Stimulated activated CD8-positive, alpha-beta memory T cell treated with anti-CD3 and anti-CD28 coated beads, Interleukin-15, amount 100 ng/mL, for 24 hours (primary cell): ENCODE measurements at places on chromosomes 3 and 15.

- DNase-seq: no peak
These were observed 130.4 kb downstream of the FEZF2 start for GRCh38 chr3:62242831-62243509.

DNA sequence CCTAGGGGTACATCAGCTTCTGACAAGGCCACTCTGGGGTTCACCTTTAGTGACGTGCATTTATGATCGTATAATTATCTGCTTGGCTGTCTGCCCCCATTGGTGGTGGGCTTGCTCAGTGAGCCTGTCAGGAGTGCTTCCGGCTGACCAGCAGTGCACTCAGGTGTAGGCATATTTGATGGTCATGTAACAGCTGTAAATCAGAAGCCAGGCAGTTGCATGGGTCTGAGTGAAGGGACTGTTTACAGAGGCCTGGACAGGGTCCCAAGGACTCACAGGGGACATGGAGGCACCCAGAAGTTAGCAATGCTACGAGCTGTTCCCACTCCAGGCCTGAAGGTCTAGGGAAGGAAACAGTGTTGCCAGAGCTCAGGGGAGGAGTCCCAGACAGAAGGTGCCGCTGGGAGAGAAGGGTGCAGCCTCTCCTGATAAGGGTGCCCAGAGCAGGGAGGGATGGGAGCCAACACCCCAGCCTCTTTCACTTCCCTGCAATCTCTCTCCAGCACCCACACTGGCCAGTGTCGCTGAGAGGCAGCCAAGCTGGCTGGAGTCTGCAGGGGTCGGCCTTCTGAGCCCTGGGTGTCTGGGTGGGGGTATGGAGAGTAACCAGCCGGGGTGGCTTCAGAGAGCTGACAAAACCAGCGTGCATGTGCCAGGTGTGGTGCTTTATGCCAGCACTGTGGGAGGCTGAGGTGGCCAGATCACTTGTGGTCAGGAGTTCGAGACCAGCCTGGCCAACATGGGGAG is 61.3 kb upstream of the PRR23E start:
- DNase-seq: no peak

DNA sequence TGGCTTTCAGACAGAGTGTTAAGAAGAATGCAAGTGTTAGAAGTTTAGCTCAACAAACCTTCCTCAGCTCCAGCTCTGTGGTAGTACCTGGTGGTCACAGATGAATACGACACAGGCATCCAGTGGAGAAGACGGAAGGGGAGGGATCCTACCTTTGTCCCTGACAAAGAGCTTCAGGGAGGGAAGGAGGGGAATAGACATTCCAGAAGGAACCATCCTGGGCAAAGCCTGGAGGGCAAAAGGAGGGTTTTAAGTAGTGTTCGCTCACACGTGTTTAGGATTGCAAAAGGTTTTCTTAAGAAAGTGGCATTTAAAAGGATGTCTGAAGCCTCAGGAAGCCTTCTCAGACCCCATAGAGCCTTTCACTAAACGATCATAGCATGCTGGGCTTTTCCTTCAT is 2.8 kb downstream of the CHCHD4 start:
- DNase-seq: no peak

GRCh38 chr15:74383286-74383685 is 15.8 kb upstream of the CYP11A1 start:
- DNase-seq: no peak
